ENCODE measurements at places on chromosomes 4 and X.

GRCh38 chrX:150253959-150254620 is 109.0 kb upstream of the MAMLD1 start:
- no peak for DNase-seq

DNA sequence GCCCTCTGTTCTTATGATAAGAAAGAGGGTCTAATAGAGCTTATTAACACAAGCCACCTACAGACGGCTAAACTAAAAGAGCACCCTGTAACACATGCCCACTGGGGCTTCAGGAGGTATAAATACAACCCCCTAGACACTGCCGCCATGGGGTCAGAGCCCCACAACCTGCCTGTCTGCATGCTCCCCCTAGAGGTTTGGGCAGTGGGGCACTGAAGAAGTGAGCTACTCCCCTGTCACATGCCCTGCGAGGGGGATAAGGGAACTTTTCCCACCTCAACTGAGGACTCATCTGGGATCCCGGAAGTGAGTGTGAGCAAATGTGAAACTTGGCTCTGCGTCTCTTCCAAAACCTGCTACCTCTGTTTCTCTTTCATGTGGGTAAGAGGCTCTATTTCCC is 334.5 kb downstream of the ADAM29 start:
- no peak for DNase-seq

- DNase-seq = no peak
Measured at GRCh38 chr4:20178902-20179576, 72.7 kb upstream of the SLIT2 start.

- DNase-seq = no peak
Measured at GRCh38 chr4:8847764-8848163, 23.9 kb downstream of the HMX1 start.

- DNase-seq = no peak
Measured at GRCh38 chr4:45663003-45663402, 460.9 kb downstream of the GABRG1 start.

DNA sequence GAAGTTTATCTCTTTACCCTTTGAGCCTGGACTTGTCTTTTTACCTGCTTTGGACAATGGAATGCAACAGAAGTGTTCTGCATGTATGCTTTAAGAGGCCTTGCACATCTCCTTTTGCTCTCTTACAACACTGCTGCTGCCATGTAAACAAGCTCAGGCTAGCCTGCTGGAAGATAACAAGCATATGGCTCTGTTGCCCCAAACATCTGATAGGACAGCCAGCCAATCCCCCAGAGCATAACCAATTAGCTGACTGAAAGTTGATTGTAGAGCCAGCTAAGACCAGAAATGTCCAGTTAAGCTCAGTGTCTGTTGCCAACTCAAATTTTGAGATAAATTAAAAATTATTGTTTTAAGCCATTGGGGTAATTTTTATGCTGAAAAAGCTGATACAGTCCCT is 510.6 kb upstream of the CNKSR2 start:
- DNase-seq = no peak

DNA sequence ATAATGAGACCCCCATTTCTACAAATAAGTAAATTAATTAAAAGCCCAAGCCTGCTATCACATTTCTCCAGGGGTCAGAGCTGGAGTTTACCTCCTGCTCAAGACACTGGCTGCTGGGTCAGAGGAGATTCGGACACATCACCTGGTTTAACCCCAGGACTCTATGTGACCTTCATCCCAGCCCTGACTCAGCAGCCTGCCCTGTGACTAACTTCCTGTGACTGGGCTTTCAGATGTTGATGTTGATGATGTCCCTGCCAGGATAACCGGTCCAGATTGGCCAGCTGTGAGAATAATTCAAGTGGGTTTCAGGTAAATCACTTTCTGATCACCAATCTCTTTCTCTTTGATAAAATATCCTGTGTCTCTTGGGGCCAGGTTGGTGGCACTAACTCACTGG is 102.4 kb upstream of the MAML3 start:
- no peak for DNase-seq

DNA sequence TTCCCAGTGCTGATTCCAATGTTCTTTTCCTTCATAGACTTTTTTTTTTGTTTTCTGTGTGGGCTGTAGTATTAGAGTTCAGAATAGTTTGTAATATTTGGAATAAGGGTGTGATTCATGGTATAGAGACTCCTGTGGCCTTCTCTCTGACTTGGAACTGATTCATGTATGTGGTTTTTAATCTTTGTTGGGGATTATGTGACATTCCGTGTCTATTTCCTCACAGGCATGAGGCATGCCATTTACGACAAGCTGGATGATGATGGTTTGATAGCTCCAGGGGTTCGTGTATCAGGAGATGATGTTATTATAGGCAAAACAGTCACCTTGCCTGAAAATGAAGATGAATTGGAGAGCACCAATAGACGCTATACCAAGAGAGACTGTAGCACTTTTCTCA is 44.4 kb downstream of the POLR2B start:
- DNase-seq = no peak

DNA sequence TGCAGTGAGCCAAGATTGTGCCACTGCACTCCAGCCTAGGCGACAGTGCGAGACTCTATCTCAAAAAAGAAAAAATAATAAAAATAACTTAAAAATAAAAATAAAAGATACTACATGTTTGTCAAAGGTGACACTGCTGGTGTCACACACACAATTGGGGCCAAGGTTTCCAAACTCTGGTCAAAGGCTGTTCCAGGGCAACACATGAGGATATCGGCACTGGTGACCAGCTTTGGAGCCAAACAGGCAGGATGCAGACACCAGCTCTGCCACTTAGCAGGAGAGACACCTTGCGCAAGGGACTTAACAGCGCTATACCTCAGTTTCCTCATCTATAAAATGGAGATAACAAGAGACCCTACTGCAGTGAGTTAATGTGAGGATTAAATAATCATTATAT is 52.3 kb downstream of the CD99L2 start:
- no peak for DNase-seq

GRCh38 chr4:70802928-70803580 is 36.6 kb downstream of the GRSF1 start:
- DNase-seq = no peak

DNA sequence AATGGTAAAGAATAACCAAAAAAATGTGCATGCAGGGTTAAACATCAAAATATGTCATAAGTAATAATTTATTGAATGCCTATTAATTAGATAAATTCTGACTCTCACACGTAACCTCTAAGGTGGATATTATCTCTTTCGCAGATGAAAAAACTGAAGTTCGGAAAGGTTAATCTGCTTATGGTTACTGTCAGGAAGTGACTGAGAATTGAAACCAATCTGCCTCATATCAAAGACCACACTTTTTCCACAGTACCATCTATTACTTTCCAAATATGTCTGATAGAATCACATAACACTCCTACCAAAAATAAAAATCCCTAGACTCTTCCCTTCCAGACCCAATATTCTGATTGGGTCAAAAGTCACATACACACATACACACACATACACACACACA is 6.2 kb downstream of the CHIC2 start:
- DNase-seq = no peak

DNA sequence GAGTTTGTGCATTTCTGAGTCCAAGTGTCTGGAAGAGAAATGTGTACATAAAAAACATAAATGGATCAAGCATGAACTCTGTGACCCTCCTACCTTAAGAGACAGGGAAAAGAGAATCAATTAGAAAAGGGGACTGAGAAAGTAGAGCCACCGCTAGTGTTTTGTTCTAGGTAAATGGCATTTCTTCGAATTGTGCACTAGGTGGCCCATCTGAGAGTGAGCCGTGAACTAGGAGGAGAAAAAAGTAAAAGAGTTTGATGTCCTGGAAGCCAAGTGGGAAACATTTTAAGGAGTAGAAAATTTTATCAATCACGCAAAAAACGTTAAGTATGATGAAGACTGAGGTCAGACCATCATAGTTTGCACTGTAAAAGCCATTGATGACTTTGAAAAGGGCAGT is 55.1 kb downstream of the NAF1 start:
- DNase-seq = no peak

- no peak for DNase-seq
Measured at GRCh38 chr4:102705391-102705935, 55.3 kb downstream of the MANBA start.

DNA sequence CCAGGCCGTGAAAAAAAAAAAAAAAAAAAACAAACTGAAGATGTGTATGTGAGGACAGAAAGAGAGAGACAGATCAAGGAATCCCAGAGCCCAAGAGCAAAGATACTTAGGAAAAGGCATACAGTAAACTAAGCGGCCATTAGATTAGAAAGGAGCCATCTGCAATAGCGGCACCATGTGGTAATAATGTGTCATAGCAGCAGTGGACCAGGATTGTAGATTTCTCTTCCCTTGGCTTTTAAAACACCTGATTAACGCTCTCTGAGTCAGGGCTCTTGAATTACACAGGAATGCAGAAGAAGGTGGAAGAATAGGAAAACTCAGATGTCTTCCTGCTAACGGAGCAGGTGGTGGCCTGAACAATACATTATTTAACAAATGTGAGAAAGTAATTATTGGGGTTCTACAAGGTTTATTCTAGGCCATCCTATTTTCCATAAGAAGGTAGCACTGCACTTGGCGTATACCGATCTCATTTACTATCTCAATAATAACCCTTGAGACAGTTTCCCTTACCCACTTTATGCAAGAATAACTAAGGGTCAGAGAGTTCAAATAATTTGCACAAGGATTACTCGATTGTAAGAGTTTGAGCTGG is 182.7 kb downstream of the KCNIP4 start:
- no peak for DNase-seq

DNA sequence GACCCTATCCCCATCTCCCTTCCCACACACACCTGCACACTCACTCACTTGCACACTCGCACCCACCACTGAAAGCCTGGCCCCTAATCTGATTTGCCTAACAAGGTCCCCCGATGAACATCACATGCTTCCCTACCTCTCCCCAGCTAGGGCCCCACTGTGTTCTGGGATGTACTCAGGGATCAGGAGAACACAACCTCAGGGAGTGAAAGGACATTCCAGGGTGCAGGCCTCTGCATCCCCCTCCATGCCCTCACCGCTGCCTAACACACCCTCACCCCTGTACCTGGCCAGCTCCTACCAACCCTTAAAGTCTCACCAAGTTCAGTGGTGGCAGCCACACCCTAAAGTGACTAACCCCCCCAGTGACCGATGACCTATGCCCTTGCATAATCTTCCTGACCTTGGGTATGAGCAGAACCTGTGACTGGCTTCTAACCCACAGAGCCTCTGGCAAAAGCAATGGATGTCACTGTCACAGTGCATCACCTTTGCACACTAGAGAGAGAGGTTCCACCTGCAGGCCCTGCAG is 2.4 kb upstream of the AFAP1 start:
- DNase-seq = no peak

DNA sequence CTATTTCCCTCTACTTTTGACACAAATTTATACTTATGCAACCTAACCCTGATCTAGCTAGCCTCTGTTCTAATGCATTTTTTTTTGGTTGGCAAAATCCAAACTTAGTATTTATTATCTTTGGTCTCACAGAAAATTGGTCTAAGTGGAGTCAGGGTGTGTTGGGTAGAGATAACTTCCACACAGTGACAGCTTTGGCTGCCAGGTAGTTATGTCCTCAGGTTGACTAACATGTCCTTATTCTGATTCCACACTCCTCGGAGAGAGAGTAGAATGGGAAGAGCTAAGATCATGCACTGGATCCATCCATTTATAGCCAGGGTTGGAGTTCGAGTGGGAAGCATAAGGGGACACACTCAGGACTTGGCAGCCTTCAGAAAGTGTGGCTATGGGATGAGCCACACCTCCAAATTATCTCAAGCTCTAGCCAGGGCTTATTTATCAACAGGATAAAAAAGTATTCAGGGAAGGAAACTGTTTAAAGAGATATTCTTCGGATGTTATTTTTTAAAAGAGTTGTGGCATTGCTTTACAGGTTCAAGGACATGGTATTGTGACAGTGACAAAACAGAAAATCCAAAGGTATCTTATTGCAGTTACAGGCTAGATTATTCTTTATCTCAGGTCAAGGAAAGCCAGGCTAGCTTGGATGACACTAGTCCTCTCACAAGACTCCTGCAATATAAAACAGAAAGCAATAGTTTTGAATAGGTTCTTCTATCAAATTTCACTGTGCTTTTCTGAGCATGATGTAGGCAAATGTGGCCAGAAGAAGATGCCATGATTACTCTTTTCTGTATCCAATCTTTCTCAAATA is 51.5 kb downstream of the NPY1R start:
- DNase-seq = no peak

DNA sequence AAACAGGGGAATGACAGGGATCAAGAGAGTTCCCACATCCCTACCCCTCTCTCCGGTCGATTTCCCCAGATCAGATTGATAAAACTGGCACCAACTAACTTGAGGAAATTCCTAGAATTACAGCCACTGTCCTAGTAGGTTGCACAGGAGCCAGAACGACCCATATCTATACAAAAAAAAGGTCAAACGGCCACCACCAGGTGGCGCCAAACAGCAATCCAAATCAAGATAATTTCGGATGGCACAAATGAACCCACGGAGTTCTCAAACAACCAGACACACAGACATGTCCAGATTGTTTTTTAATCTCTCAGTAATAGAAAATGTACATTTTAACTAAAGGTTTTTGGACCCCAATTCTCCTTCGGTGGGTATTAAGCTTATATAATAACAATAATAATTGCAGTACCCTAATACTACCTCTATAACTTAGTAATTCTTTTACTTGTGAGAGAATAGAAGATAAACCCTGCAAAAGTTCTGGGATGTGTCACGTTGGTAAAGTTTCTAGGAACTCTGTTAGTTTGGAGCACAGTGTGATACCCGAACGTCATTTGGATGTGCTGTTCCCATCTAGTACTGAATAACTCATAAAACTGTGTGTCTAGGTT is 212.6 kb downstream of the SPOCK3 start:
- DNase-seq = peak; percentile 2

DNA sequence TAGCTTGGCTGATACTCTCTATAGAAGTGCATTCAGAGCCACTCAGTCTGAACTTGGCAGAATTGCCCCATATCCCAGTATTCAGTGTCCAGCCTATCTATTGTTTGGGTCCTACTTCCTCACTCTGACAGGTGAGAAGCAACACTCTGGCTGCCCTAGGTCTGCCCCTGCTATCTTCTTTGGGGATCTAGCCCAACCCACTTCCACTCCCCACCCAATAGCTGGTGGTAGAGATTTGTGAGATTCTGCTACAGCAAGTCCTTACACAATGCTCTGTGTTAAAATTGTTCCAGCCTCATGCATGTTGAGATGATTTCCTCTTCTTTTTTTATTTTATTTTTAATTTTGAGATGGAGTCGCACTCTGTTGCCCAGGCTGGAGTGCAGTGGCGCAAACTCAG is 67.6 kb downstream of the TRIM2 start:
- no peak for DNase-seq

GRCh38 chr4:24876431-24876830 is 36.4 kb downstream of the CCDC149 start:
- no peak for DNase-seq

GRCh38 chr4:26873391-26874026 is 12.9 kb downstream of the STIM2 start:
- no peak for DNase-seq

GRCh38 chr4:76772498-76773106 is 125.3 kb downstream of the SOWAHB start:
- no peak for DNase-seq

DNA sequence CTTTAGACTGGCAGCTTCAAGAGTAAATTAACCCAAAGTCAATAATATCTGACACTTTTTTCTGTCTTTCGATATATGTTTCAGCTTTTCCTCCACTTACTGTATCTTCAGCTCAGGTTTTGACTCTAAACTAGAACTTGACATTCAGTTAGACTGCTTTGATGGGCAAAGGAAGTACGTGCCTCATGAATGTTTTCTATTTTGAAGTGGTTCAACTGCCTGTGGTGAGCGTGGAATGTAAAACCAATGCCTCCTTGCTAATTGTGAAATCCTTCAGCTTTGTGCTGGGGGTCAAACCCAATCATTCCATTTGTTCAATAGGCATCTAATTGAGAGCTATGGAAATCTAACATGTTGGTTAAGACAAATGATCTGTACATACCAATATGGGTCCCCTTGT is 857.0 kb upstream of the HTR2C start:
- no peak for DNase-seq

Measured in frontal cortex (tissue), 4 donors.